RPMI8226 (cell line): ENCODE measurements at places on chromosomes 5 and 9.

DNA sequence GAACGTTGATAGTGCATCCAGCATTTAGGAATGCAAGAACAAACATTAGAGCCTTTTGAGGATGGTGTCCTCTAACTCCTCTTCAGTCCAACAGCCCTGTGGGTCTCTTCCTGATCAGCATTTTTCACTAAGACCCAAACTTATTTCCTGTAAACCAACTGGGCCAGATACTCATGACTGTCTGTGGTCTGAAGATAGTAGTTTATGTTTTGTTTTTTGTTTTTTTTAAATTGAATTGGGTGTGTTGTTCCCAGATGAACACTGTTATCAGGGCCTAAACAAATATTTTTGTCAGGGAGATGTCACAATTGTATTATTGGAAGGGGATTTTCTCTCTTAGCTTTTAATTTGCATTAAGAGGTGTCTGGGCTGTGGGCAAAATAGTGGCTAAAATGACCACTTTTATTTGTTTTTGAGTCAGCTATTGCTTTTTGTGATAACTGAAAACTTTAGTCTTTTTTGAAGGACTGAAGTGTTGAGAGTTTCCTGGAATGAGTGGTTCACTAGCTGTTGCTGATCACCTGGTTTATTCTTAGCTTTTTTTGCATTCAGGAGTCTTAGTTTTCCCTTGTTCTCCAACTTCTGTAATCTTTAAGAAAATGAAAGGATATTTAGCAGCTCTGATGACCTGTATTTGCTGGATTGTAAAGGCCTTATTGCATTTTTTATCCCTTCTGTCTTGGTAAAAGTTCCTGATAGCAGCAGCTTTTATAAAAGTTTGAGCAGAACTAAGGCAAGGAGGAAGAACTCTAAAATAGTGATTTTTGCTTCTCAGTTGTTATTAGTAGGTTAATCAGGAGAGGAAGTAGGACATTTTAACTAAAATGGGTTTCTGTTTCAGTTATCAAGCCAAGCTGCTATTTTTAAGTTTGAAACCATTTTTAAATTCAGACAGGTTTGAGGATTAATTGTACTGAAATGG lies 5.5 kb downstream of the MAN2A1 start:
- DNase-seq: peak; percentile 43

DNA sequence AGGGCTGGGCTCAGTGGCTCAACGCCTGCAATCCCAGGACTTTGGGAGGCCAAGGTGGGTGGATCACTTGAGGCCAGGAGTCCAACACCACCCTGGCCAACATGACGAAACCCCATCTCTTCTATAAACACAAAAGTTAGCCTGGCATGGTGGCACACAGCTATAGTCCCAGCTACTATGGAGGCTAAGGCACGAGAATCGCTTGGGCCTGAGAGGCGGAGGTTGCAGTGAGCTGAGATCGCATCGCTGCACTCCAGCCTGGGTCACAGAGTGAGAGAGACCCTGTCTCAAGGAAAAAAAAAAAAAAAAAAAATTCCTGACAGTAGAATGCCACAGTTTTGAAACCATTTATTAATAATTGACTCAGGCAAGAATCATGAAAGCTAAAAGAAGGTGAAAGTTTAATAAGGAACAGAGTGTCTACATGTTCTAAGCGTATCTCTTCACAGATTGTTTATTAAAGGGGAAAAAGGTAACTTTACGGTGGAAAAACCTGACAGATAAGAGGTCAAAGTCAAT lies 5.7 kb upstream of the PTGR1 start:
- no peak for DNase-seq

- no peak for DNase-seq
Measured at GRCh38 chr5:27171761-27172261, 133.4 kb upstream of the CDH9 start.

- DNase-seq: no peak
Measured at GRCh38 chr9:16825971-16826625, 44.4 kb downstream of the BNC2 start.

DNA sequence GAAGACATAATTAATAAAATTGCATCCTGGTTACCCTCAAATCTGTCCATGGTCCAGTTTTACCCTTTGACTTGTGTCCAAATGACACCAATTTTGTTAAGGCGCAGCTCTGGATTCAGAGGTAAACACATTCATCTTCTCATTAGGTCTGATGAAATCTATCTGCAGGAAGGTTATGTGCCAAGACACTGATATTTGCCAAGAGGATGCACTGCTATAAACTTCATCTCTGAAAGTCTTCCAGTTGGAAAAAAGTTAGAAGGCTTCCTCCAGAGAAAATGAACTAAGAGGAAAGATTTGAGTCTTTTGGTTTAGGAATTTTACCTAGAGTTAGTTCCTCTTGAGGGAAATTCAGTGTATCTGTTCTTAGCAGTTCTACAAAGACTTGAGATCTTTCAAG lies 717.8 kb downstream of the DTWD2 start:
- DNase-seq: no peak

- no peak for DNase-seq
Measured at GRCh38 chr9:131517761-131518190, 13.3 kb downstream of the UCK1 start.

- peak; percentile 76 for DNase-seq
Measured at GRCh38 chr9:105114964-105115728, 129.3 kb upstream of the SLC44A1 start.

DNA sequence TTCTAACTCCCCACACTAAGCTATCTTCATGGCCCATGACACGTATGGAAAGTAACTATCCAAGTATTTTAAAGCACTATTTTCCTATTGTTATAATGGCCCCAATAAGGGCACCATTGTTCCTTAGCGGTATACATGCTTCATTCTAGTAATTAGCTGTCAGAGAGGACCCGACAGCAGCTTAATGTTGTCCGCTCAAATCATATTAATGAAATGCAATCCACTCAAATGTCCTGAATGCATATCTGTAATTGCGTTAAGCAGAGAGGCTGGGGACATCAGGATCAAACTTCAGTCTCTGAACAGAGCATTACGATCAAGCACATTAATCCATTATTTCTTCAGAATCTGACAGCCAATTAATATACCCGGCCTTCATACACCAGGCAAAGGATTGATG lies 139.7 kb downstream of the CRB2 start:
- no peak for DNase-seq

DNA sequence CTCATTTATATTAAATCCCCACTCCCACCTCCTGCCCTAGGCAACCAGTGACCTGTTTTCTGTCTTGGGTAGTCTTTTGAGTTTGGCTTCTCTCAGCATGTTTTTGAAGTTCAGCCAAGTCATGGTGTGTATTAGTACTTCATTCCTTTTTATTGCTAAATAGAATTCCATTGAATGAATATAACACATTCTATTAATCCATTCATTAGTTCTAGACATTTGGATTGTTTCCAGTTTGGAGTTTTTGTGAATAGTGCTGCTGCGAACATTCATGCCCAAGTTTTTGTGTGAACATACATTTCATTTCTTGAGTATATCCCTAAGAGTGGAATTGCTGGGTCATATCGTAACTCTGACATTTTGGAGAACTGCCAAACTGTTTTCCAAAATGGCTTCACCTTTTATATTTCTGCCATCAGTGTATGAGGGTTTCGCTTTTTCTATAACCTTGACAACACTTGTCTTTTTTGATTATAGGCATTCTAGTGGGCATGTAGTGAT lies 2.7 kb downstream of the ZNF346 start:
- no peak for DNase-seq

GRCh38 chr5:60036192-60036938 lies 142.8 kb upstream of the PDE4D start:
- DNase-seq: no peak

- no peak for DNase-seq
Measured at GRCh38 chr9:25117791-25118190, 560.5 kb downstream of the TUSC1 start.

- no peak for DNase-seq
Measured at GRCh38 chr5:149379177-149379761, at the start of gene IL17B. Gene IL17B (minus strand): TSS chr5:149379292. CDS start chr5:149379225, 67 bp downstream.

DNA sequence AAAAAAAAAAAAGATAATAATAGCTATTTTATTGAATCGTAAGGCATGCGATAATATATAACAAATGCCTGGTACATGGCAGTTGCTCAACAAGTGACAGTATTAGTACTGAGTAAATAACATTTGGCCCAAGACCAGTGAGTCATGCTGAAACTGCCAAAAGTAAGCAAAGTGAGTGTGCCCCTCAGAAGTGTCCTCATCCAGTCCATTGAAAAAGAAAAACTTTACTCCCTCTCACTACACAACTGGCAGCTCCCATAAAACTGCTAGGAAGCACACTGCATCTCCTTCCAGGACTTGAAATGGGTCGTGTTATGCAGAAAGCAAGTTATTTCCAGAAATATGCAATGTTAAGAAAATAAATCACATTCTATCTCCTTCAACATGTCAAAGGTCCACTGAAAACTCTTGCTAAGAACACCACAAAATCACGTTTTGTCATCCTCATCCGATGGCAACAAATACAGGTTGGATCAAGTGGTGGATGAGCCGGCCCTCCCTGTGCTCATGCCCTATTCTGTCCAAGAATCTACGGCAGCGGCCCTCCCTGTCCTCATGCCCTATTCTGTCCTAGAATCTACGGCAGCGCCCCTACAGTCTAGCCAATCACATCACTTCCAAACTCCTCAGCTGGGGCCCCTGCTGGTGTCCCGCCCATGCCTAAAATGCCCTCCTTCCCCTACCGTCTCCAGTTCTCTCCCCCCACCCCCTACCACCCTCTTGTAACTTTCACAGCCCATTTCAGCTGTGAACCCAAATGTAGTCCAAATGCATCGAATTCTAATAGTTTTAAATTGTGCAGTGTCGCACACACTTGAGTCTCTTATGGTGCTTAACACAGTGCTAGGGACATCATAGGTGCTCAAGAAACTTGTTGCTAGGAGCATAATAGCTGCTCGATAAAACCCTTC lies 12.5 kb downstream of the PTCH1 start:
- DNase-seq: peak; percentile 59

GRCh38 chr5:131264451-131265099 lies 722 bp downstream of the CDC42SE2 start:
- peak; percentile 74 for DNase-seq

- peak; percentile 4 for DNase-seq
Measured at GRCh38 chr9:73683862-73684591, 532.4 kb downstream of the ANXA1 start.

- no peak for DNase-seq
Measured at GRCh38 chr9:68980341-68980914, 33.5 kb downstream of the PRKACG start.

- no peak for DNase-seq
Measured at GRCh38 chr5:103294906-103295305, 36.3 kb downstream of the MACIR start.

DNA sequence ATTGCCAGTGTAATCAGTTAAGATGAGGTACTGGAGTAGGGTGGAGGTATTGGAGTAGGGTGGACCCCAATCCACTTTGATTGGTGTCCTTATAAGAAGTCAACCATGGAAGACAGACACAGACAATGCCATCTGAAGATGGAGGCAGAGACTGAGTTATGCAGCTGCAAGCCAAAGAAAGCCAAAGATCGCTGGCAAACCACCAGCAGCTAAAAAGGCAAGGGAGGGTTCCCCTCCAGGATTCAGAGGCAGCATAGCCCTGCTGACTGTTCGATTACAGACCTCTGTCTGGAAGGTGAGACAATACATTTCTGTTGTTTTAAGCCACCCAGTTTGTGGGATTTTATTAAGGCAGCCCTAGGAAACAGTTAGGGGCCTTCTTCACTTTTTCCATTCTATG lies 30.5 kb upstream of the CKMT2 start:
- DNase-seq: no peak

GRCh38 chr5:44318883-44319282 lies 70.3 kb downstream of the FGF10 start:
- DNase-seq: no peak

DNA sequence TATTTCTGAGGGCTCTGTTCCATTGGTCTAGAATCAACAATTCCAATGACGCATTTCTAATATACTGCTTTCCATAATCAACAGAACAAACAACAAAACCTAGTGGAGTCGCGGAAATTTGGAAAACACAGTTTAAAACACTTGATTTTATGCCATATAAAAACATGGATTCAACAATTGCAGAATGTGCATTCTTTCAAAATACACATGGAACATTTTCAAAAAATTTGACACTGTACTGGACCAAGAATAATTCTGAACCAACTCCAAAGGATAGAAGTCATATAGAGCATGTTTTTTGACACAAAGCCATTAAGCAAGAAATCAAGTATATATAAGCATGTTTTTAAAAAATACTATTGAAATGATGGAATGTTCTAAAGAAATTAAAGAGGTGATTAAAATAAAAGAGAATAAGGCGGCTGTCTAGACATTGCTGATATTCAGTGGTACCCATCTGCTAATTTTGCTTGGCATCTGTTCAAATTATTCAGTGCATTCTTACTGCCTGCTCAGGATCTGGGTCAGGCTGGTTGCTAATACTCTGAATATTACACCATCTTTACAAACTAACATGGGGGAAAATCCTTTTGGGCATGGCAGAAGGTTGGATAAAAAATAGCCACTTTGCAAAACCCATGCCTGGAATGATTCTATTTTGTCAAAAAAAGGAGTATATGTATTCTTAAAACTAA lies 221.3 kb downstream of the NPR3 start:
- DNase-seq: no peak

- DNase-seq: no peak
Measured at GRCh38 chr5:1744393-1745122, 55.1 kb downstream of the MRPL36 start.

GRCh38 chr9:126515001-126515872 lies 98.5 kb upstream of the LMX1B start:
- no peak for DNase-seq

- DNase-seq: peak; percentile 24
Measured at GRCh38 chr9:130043654-130044623, 950 bp upstream of the FNBP1 start.

GRCh38 chr9:137213160-137214060 lies 7.9 kb downstream of the NDOR1 start:
- no peak for DNase-seq

DNA sequence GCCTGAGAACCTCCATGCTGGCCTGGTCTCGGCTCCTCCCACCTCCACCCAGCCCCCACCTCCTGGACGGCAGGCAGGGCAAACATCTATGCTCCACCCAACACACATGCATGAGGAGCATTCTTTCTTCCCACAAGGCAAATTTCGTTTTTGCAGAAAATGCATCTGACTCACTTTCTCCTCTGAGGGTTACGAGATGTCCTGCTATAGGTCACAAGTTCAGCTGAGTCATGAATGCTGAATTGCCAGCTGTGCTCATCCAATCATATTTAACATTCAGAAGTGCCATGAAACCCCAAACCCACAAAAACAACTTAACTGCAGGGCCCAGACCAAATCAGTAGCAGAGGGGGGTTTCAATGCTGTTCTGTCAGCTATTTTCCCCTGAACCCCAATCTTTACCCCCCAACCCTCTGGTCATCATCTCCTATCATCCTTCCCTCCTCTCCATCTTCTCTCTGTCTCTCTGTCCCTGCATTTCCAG lies 39.0 kb upstream of the OSMR start:
- DNase-seq: peak; percentile 47

GRCh38 chr9:21265421-21266189 lies 25.8 kb upstream of the IFNA14 start:
- peak; percentile 13 for DNase-seq

GRCh38 chr5:64149268-64149667 lies 16.4 kb upstream of the RNF180 start:
- DNase-seq: peak; percentile 93
